ENCODE measurements at places on chromosomes 7 and 10.

- DNase-seq = no peak
These were observed 35.0 kb downstream of the ARMH3 start for GRCh38 chr10:102020938-102021337.

- DNase-seq = no peak
These were observed 75.5 kb downstream of the PIP4K2A start for GRCh38 chr10:22638863-22639262.

GRCh38 chr7:45469103-45469502 lies 105.1 kb upstream of the ADCY1 start:
- no peak for DNase-seq

- no peak for DNase-seq
These were observed 8.3 kb downstream of the CELF2 start for GRCh38 chr10:11025978-11026377.

DNA sequence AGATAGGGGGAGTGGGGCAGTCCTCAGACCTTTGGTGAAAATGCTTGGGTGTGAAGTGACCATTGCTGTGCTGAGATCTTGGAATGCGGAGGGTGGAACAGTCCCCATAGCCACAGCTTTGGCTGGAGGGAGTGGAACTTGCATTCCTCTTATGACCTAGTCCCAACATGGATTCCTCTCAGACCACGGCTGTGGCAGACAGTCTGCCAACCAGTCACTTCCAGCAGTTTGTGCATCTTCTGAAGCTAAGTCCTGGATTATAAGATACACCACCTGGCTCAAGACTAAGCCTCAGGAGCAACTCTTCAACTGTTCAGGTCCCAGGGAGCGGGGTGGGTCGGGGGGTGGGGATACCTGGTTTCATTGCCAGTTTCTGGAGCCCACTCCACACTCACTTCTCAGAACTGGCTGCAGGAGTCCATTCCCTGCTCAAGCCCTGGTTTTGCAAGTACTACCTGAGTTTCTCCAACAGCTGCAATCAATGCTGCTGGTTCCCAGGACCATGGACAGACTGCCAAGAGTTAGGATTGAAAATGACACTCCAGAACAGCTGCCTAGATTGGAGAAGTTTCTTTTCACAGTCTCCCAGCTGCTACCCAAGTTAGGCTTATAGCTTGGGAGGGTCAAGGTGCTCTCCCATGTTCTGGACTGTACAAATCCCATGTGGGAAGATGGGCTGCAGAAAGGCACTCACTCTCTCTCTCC lies 29.1 kb upstream of the DGKB start:
- no peak for DNase-seq

- no peak for DNase-seq
These were observed 318.1 kb downstream of the KCNMA1 start for GRCh38 chr10:77319557-77319956.

DNA sequence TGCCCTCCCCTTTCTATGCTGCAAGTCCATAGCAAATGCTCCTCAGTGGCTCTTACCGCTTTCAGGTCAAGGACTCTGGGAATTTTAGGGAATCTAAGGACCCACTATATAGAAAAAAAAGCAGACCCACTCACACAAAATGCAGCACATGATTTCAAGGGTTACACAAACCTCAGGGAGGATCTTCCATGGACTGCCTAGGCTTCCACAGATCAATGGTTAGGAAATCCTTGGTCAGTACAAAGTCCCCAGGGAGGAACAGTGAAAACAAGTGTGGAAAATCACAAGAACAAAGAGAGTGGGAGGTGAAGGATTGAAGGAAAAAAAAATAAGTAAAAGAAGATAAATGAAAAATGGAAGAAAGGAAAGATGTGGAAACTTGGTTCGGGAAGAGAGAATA lies 188.4 kb downstream of the AHR start:
- DNase-seq = no peak

- DNase-seq = peak; percentile 23
These were observed 11.3 kb upstream of the INMT start for GRCh38 chr7:30740417-30741181.

DNA sequence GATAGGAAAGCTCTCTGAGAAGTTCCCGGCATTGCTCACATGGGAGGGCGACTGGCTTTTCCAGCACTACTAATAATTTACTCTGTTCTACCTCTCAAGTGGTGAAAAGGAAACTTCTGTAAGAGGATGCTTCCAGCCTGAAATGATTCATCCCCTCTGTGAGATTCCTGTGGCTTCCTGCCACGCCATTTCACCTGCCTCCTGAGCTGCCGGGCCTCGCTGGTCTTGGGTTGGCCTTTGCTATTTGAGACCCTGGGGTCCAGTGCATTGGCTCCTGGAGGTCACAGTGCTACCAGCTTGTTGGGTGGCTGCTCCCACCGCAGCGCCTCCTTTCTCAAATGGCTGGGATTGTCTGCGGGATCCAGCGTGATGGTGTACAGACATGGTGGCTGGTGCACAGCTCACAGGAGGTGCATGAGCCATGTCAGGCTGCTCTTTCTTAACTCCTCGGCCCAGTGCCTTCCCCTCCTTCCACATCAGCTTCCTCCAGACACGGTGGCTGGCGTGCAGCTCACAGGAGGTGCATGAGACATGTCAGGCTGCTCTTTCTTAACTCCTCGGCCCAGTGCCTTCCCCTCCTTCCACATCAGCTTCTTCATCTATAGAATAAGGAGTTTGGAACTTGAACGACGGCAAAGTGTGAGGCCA lies 42.9 kb upstream of the PCBD1 start:
- no peak for DNase-seq

DNA sequence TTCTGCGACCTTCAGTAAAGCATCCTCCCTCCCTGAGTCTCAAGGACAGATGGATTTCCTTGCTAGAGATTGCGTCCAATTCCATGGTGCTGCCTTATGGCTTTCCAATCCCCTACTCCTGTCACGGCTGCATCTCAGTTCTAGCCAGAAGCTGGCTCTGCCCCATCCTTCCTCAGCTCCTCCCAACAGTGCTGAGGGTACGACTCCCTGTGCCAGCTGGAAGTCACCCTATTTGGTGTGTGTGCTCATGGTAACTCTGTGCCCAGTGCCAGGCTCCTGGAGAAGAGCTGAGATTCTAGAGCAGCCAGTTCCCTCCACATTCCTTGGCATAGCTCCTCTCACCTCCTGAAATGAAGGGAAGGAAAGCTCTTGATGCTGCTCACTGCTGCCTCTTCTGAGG lies 185.0 kb upstream of the PODXL start:
- DNase-seq = no peak

DNA sequence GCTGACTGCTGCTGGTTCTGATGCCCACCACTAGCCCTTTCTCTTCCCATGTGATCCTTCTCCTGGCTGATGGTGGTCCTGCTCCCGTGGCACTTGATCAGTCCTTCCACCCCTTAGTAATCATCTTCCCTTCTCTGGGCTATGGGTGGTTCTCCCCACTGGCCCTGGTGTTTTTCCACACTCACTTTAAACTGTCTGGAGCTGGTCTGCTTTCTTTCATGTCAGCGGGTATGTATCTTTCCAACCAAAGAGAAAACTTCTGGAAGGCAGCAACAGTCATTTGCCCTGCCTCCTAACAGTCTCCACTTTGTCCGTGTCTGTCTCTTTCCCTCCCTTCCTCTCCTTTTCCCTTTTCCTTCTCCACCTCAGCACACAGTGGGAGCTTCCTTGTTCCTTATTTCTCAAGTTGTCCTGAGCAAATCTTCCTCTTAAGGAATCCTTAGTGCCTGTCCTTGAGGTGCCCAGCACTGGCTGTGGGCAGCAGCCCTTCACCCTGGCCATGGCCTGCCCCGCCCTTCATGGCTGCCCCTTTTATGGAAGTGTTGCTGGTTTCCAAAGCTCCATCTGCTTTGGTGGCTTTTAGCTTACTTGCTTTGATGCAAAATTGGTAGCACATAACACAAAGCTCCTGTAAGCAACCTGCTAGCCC lies 189.0 kb downstream of the TCF7L2 start:
- DNase-seq = no peak

GRCh38 chr7:2360796-2361195 lies 6.2 kb downstream of the EIF3B start:
- no peak for DNase-seq

GRCh38 chr10:119370111-119370741 lies 162.9 kb downstream of the GRK5 start:
- DNase-seq = no peak

GRCh38 chr7:70893422-70893821 lies 238.5 kb upstream of the GALNT17 start:
- no peak for DNase-seq

DNA sequence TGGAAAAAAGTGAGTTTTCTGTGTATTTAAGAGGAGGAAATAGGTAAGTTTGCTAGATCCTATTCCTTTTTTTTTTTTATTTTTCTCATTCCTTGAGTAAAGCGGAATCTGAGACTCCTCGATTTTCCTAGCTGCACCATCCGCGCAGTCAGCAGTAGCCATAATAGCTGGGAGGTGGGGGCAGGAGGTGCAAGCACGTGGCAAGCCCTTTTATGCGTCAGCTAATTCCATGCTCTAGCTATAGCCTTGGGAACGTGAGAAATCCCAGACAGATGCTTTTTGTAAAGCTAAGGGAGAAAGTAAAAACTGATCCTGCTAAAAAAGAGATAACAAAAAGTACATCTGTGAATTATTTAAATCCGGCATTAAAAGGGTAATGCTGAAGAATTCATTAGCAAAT lies 33.2 kb upstream of the TPK1 start:
- no peak for DNase-seq

- DNase-seq = no peak
These were observed 2.1 kb downstream of the RET start for GRCh38 chr10:43078986-43079273.

DNA sequence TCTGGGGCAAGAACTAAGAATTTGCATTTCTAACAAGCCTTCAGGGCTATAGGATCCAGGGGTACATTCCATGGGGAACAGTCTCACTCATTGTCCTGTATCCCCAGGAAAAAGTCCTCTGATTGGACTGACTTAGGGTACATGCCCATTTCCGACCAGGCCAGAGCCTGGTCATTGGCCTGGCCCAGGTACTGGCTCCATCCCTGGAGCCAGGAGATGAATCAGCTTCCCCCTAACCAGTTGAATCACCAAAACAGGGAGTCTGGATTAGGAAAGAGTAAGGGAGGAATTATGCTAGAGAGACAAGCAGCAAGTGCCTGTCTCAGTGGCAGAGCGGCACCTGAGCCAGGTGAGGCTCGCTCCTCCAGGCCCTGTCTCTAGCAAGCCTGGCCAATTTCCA lies 137.5 kb downstream of the FGFR2 start:
- no peak for DNase-seq

DNA sequence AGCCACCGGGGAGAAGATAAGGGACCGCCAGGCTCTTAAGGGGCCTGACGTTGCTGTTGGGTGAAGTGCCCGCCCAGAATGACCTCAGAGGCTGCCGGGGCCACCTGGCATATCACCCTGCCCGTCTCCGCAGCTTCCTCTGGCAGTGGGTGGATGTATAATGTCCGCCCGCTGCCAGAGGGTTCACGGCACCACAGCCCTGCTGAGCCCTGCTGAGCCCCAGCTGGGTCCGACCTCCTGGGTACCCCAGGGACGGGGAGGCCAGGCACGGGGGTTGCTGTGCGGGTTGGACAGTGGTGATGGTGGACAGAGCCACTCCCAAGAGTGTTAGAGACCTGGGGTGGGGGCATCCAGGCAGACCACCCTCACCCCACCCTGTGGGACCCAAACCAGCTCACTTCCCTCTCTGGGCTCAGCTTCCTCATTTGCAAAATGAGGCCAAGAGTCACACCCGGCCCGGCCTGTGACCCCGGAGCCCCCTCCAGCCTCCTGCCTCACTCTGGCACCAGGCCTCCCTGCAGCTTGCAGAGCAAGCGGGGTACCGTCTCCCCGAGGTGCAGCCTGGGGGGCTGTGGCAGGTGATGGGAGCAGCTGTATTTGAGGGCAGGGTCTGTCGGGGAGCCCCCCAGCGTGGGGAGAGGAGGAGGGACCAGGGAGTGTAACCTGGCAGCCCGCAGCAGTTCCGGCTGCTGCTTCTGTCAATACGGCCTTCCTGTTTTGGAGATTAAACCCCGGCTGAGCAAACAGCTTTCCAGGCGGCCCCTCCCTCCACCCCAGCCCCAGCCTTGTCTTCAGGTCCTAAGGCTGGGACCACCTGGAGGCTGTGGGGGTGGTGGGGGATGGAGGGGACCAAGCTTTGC lies 8.4 kb upstream of the LFNG start:
- DNase-seq = no peak

DNA sequence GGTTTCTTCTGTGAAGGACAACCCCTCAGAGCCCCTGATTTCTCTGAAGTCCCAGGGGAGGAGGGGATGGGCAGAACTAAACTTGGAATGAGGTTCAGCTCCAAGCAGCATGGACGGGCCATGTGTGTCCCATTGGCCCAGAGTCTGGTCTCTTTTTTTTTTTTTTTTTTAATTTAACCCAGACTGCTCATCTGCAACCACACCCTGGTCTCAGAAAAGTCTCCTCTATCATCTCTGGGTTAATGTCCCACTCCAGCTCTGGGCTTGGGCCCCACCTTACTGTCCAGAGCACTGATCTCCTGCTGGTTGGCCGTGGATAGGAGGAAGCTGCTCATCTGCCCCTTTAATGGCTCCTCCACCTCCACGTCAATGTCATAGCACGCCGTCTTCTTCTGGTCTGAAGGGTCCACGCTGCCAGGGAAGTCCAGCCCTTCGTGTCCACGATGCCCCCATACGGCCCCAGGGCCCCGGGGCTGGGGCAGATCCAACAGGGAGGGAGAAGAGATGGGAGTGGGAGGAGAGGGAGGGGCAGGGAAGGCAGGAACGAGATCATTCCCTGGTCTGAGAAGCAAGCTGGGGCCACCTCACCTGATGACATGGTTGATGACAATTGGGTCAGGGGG lies 7.7 kb downstream of the CHPF2 start:
- DNase-seq = no peak

GRCh38 chr7:69859342-69859741 lies 261.1 kb downstream of the AUTS2 start:
- DNase-seq = no peak

DNA sequence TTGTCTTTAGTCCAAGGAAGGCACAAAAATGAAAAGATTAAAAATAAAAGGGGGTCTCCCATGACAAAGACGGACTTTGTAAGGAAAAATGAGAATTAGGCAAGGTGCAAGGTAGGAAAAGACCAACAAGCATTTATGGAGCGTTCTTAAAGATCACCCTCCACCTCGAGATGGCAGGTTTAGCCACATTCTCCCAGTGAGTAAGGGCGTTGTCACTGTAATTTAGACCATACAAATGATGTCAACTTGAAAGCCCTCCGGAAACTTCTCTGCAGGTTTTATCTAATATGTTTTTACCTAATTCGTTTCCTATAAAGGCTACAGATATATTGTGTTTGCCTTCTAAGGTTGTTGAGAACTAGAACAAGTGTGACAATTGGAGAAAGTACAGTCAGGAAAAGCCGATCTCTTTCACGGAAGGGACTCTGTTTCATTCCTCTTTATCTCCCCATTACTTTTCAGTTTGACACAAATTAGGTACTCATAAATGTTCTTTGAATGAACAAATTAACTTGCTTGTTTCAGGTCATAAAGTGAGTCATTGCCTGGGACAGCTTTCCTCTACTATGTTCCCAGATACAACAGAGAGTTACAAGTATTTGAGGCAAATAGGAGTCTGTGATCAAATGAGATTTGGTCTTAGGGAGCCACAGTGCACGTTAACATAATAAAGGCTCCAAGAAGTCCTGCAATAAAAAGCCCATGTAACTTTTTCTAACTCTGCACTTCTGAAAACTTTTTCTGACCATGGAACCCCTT lies 102.6 kb upstream of the HABP2 start:
- no peak for DNase-seq
